ENCODE measurements at places on chromosomes 12 and 14.

DNA sequence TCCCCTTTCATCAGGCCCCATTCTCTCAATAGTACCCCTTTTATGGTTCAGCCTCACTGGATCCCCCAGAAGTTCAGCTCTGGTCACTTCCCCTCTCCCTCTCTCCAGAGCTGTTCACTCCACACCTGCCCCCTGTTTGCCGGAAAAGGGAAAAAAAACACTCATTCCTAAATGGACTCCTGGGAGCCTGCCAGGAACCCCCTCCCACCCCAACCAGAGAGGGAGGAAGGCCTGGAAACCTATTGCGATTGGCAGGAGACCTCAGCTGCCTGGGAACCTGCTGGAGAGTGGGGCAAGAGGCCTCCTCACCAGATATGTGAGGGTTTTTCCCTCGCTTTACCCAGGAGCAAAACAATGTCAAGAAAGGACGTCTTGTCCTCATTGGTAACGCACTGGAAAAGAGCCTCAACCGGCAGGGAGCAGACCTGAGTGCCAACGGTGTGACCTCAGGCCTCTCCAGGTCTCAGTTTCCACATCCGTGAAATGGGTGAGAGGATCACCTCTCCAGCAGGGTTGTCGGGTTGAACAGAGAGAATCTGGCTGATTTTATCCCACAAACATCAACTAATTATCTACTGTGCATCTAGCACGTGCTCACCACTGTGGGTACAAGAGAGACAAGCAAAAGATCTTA is 4.6 kb downstream of the DTX1 start:
- DNase-seq: no peak

- DNase-seq: peak; percentile 75
Observed at GRCh38 chr14:75283162-75283832, 4.7 kb downstream of the FOS start.

GRCh38 chr12:27226407-27226929 is 17.6 kb upstream of the STK38L start:
- DNase-seq: peak; percentile 14

GRCh38 chr12:65106948-65107347 is 14.2 kb downstream of the WIF1 start:
- no peak for DNase-seq

DNA sequence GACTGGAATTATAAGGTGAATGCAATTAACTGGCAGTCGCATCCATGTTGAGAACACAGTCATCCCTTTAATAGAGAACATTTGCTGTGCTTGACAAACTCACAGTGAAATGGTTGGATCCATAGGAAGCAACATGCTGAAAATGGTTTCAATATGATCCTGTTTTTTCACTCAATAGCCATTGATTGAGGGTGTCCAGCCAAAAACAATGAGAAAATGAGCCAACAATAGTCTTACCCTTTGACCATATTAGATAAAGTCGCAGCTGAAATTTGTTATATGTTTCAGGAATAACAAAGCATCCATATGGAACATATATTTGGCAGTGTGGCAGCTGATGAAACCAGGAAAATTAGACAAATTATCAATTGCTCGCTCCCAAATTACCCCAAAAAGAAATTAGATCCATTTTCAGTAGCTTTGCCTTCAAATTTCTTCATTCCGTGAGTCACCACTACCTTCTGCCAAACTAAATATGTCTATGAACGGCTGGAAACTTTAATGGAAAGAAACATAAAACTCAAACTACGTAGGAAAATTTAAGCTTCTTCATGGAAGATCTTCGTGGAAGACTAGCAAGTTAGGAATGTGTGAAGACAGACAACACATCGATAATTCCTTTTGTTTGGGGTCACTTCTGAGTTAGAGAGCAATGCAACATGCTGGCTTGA is 17.4 kb downstream of the IGF1 start:
- DNase-seq: no peak

DNA sequence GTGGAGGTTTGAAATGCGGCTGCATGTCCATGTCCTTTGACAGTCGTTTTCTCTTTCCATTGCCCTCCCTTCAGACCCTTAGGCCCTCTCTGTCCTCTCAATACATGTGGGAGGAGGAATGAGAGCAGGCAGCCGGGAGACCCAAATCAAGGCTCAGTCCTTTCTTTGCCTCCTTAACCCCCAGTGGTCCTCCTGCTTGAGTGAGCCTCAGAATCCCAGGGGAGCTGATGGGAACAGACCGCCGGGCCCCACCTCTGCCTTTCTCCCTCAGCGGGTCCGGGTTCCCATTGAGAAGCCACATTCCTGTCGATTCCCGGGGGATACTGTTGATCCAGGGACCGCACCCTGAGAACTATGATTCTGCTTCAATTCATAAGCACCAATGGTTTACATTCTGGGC is 77.9 kb upstream of the RFLNA start:
- DNase-seq: no peak

- DNase-seq: peak; percentile 73
Observed at GRCh38 chr14:70708717-70709570, 67.2 kb downstream of the TTC9 start.

GRCh38 chr12:111024205-111024801 is 103.9 kb upstream of the MYL2 start:
- DNase-seq: peak; percentile 70

GRCh38 chr14:100734031-100734990 is 7.6 kb downstream of the DLK1 start:
- no peak for DNase-seq

GRCh38 chr12:118038137-118038536 is 21.6 kb downstream of the RFC5 start:
- DNase-seq: no peak

DNA sequence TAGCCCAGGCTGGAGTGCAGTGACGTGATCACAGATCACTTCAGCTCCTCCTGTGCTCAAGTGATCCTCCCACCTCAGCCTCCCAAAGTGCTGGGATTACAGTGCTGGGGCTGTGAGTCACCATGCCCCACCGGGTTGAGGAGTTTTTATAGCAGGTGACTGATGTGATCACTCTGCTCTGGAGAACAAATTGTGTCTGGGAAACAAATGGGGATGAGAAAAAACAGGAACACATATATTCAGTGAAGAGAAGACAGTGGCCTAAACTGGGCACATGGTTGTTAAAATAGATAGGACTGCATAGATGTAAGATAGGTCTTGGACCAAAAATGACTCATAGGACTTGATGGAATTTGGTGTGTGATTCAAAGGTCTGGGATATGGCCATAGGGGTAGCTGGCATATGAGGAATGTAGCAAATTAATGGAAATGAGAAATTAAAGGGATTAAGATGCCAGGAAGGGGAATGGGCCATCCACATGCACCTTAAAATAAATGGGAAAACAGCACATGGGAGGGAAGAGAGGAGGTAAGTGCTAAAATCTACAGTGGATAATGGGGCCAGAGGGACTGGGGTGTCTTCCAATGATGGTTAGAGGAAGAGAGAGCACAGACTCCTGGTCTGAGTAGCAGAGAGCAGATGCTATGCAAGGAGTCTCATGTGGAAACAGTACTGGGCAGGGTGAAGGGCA is 11.2 kb downstream of the BCAT1 start:
- no peak for DNase-seq

- no peak for DNase-seq
Observed at GRCh38 chr12:26251600-26251999, 56.2 kb downstream of the SSPN start.

- no peak for DNase-seq
Observed at GRCh38 chr14:92564344-92565039, 50.9 kb downstream of the RIN3 start.

- peak; percentile 30 for DNase-seq
Observed at GRCh38 chr12:1837541-1838204, 17.3 kb downstream of the LRTM2 start.

GRCh38 chr12:13702381-13702780 is 279.0 kb downstream of the GRIN2B start:
- DNase-seq: no peak

DNA sequence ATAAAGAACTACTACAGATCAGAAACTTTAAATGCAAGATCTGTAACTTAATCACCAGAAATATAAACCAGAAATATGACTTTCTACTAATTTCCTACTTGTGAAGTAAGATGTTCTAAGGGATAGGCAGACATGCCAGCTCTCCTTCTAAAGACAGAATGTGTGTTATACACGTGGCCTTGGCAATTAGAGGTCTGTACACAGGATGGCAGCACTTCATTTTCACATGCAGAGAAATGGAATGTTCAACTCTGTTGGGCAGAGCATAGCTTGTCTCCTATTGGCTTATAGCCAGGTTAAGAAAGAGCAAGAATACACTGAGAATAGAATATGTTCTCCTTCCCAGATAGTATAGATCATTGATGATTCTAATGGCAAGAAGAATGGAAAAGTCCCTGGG is 403.8 kb downstream of the DAD1 start:
- DNase-seq: no peak

GRCh38 chr12:49190974-49191373 is 2.1 kb upstream of the TUBA1A start:
- DNase-seq: no peak

DNA sequence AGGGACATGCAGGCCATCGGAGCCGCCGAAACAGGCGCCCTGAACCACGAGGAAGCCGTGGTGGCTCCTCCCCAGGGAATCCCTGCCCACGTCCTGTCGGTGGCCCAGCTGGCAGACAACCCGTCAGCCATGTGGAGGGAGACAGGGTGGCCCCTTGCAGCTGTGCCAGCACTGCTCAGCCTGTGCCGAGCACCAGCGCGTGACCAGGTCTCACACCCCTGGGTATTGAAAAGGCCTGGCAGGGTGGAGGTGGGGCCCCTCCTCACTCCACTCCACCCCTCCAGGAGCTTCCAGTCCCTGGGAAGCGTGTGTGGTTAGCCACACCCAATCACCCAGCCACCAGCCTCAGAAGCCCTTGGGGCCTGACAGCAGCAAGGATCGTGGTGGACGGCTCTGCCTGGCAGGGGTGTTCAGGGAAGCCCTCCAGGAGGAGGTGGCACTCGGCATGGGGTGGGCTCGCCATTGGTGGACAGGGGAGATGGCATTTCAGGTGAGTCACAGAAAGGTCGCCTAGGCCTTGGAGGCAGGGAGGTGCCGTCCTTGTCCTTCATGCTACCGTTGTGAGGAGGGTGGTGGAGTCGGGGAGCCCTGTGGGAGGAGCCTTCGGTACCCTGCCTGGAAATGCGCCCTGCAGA is 12.3 kb upstream of the DLK1 start:
- no peak for DNase-seq

DNA sequence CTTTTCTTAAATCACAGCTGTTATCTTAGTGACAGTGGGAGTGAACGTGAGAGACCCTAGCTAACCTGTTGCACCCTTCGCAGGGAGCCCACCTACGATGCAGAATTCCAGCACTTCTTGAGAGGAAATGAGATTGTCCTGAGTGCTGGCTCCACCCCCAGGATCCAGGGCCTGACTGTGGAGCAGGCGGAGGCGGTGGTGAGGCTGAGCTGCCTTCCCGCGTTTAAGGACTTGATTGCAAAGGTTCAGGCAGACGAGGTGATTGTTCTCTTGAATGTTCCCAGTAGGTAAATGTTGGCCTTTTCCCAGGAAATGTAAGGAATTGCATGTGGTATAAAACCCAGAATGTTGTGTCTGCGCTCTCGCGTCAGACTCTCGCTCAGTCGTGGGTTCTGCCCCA is 46.7 kb downstream of the HSP90AA1 start:
- no peak for DNase-seq

- peak; percentile 65 for DNase-seq
Observed at GRCh38 chr14:95220663-95221231, 63.4 kb upstream of the DICER1 start.

DNA sequence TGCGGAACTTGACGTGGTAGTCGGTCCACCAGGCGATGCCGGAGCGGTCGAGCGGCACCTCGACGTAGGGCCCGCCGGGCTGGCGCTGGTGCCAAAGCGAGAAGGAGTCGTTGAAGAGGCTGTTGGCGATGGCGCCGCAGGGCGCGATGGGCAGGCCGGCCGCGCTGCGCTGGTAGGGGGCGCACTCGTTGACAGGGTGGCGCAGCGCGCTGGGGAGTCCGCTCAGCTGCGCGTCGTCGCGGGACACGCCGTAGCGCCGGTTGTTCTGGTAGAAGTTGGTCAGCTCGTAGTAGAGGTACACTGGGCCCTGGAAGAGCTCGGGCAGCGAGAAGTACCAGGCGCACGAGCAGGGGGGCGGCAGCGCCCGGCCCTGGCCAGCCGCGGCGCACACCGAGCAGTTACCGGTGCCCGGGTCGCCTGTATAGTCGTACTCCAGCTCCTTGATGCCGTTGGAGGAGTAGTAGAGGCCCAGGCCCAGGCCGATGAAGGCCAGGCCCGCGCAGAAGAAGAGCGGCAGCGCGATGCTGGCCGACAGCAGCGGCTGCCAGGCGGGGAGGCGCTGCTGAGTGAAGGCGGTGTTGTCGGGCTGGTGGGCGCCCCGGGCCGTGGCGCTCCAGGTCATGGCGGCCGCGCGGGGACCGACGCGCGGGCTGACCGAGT is 482 bp downstream of the TMEM30B start:
- DNase-seq: peak; percentile 74
